Cardiac ventricle fibroblast (primary cell): ENCODE measurements at places on chromosomes 16 and 17. TPM values are rescaled to one million over a fixed set of nuclear protein-coding genes. Genes with fewer than 3 reads are reported as not detected.

Gene SPNS1
- total RNA-seq, result 30.3 and 33.2 TPM in 2 replicates

Gene BRCA1
- 2.4 and 3.7 TPM in 2 replicates for total RNA-seq

Gene OR1A1
- not detected in 2 replicates for total RNA-seq

Gene BCO1
- not detected in 2 replicates for total RNA-seq

Gene SYCE1L
- total RNA-seq, result 4.5 TPM in 1 of 2 replicates, not detected in the other

Gene CA7
- not detected in 2 replicates for total RNA-seq

Gene TBC1D3K
- not detected in 2 replicates for total RNA-seq

Gene FOXF1
- total RNA-seq, result not detected in 2 replicates

Gene TNP2
- not detected in 2 replicates for total RNA-seq

Gene PRSS33
- not detected in 2 replicates for total RNA-seq

Gene SLFN12
- 14.7 and 20.2 TPM in 2 replicates for total RNA-seq

Gene TP53TG3
- total RNA-seq, result not detected in 2 replicates

Gene PRKCB
- total RNA-seq, result 0.15 TPM in 1 of 2 replicates, not detected in the other

Gene BRIP1
- 1.4 TPM in 2 replicates for total RNA-seq

Gene TMEM132E
- not detected in 2 replicates for total RNA-seq

Gene MARVELD3
- not detected in 2 replicates for total RNA-seq

Gene PLCG2
- 0.05 and 1.00 TPM in 2 replicates for total RNA-seq
